ENCODE measurements at places on chromosomes 4 and X.

GRCh38 chr4:53023677-53024299 lies 161.7 kb downstream of the RASL11B start:
- DNase-seq, result no peak

- DNase-seq, result no peak
Measured at GRCh38 chrX:21863241-21863640, 7.5 kb downstream of the YY2 start.

- DNase-seq, result no peak
Measured at GRCh38 chr4:5921981-5922380, 29.1 kb upstream of the CRMP1 start.

DNA sequence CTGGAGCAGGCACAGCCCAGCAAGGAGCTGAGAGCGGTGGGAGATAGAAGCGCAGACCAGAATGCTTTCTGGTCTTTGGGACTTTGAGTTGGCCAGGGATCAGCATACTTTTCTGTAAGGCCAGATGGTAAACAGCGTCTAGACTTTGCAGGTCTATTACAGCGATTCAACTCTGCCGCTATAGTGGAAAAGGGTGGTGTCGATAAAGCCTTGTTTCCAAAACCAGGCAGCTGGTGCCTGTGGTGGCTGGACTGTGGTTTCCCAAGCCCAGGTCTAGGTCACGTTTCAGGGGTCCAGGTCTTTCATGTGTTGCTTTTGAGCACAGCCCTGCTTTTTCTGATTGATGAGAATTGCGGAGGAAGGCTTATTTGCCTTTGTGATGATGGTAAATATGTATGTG lies 40.1 kb downstream of the HTT-AS start:
- no peak for DNase-seq

DNA sequence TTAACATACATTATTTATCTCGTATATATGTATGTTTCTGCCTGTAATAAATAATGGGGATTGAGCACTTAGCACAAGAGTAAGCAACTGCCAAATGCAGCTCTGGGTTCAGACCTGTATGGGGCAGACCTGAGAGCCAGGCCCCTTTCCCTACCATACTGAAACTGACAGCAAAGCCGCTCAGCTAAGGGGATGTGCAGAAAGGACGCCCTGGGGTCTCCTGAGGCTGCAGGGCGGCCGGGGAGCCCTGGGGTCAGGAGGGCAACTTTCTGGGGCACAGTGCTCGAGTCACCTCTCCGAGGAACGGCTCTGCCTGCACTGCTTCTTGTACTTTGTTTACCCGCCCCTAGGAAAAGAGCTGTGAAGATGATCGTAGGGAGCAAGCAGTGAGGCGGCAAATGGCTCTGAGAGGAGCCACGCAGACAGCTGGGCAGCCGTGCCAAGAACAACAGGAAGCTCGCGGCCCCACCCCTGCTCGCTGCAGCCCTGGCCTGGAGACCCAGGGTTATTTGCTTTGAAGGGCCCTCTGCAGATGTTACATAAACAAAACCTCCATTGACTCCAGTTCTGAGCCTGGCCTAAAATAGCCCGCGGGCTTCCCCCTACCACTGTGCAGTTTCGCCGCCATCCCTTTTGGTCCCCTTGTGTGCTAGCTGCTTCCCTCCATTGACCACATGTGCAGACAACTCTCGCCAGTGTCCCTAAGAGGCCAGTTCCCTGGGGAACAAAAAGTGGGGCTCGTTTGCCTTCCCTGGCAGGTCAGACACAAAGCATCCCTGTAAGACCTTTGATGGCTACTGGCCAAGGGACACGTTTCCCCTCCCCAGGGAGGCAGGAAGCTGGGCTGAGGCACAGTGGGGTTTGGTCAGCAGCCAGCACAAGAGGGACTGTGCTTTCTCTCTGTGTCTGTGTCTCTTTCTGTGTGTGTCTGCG lies 111.3 kb upstream of the LNX1 start:
- DNase-seq, result no peak

DNA sequence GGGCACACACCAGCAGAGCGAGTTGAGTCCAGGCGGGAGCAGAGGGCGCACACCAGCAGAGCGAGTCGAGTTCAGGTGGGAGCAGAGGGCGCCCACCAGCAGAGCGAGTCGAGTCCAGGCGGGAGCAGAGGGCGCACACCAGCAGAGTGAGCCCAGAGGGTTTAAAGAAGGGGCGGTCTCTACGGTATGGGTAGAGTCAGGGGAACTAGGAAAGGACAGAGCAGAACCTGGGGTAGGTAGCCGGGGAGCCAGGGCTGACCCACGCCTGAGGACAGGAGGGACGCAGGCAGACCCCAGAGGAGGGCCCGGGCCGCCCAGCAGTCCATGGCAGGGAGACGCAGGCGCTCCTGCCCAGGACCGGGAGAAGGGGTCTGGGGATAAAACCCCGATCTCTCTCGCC lies 22.0 kb upstream of the ADRA2C start:
- DNase-seq, result no peak

GRCh38 chr4:145530662-145531061 lies 49.0 kb downstream of the SMAD1 start:
- DNase-seq, result no peak

GRCh38 chr4:74262522-74262921 lies 45.7 kb upstream of the EPGN start:
- no peak for DNase-seq

DNA sequence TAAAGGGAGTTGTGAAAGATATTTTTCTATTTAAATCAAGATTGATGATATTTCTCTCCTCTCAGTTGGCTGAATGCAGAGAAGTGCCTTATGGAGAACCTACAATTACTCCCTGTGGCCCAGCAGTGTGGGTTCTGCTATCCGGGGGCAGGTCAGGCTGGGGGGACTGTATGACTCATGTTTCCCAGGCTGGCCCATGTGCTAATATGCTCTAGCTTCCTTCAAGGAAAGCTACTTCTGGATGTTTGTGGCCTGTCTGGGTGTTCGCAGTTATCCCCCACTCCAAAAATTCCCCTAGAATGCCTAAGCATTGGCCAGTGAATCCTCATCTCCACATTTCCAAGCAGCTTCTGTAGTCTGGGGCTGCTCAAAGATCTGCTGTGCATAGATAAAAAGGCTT lies 58.9 kb upstream of the SPP1 start:
- no peak for DNase-seq

DNA sequence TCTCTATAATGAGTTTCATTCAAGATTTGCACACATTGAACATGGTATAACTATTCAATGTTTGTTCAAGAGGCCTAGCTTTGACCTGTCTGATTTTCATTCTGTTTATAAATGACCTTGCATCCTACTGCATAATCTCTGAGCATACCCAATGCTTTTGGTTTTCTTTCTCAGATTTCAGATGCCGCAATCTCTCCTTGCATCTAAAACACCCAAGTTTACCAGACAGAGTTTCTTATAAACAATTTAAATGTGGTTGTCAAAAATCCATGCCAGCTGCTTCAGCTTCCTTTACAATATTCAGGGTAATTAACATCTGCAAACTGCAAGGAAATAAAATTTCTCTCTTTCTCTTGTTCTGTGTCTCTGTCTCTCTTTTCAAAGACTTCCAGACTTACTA lies 123.0 kb upstream of the PCDH18 start:
- no peak for DNase-seq

GRCh38 chr4:122652379-122652778 lies 31.5 kb upstream of the IL21 start:
- DNase-seq, result no peak

- no peak for DNase-seq
Measured at GRCh38 chr4:37604461-37604860, 81.7 kb downstream of the RELL1 start.

DNA sequence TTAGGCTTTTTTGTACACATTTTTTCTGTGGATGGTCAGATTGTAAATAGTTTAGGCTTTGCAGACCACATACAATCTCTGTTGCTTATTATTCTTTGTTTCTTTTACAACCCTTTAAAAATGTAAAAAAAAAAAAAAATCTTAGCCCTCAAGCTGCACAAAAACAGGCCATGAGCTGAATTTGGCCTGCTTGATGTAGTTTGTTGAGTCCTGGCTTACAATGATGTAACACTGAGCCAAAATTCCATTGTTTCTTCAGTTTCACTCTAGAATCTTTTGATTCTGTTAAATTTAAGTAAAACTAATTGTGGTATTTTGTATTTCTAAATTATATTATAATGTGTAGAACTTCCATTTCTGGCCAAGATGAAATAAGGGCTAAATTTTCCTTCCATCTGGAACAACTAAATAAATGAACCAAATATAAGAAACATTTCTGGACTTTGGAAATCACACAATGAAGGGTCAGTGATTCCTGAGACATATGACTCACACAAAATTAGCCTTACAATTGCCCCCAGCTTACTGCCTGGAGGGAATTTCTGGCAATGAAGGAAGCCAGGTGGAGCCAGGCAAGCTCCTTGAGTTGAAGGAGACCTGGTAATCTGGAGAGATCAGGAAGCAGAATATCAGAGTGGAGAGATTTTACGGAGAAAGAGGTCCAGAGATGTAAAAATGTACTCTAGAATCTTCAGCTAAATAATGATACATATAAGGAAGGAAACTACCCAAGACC lies 29.8 kb downstream of the IQCM start:
- no peak for DNase-seq

GRCh38 chr4:40844261-40844660 lies 94.5 kb downstream of the NSUN7 start:
- DNase-seq, result no peak

GRCh38 chr4:128161138-128161537 lies 100.0 kb downstream of the LARP1B start:
- no peak for DNase-seq

- DNase-seq, result no peak
Measured at GRCh38 chrX:20718592-20719380, 452.1 kb upstream of the RPS6KA3 start.

- DNase-seq, result no peak
Measured at GRCh38 chr4:106909486-106910188, 126.5 kb downstream of the DKK2 start.

GRCh38 chrX:13852001-13852695 lies 35.3 kb upstream of the GPM6B start:
- no peak for DNase-seq

GRCh38 chr4:126986828-126987227 lies 645.9 kb upstream of the INTU start:
- DNase-seq, result peak; percentile 21

DNA sequence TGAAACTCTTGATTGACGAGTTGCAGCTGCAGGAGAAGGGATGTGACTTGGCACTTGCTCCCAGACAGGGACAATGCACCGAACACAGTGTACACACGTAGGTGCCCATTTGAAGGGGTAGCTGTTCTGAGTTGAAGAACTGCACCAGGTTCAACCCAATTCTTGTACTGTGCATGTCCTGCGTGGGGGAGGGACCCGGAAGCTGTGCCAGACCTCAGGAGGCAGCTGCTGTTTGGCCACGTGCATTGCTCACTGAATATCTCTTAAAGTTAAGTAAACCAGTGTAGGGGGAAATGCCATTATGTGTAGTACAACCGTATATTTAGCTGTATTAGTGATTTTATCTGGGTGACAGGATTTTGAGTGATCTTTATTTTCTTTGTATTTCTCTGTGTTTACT lies 12.0 kb upstream of the RBBP7 start:
- DNase-seq, result no peak

DNA sequence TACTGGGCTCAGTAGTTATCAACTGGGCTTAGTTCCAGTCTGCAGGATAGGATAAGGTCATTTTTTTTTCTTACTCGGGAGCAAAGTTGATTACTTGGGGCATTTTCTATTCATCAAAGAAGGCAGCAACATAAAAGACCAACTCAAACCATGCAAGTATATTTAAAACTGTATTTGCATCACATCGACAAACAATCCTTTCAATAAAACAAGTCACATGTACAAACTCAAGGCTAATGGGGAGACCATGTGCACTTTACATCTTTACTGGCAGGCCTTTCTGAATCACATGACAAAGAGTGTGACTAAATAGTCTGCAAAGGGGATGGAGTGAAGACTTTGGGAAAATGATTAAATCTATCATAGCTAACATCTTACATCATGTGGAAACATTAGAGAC lies 610.4 kb upstream of the BOD1L1 start:
- no peak for DNase-seq

GRCh38 chr4:3293401-3294391 lies 875 bp downstream of the RGS12 start:
- DNase-seq, result no peak

GRCh38 chr4:55445921-55446577 lies 50.3 kb downstream of the TMEM165 start:
- DNase-seq, result peak; percentile 70

GRCh38 chr4:87574996-87575395 lies 33.3 kb upstream of the DSPP start:
- DNase-seq, result no peak

DNA sequence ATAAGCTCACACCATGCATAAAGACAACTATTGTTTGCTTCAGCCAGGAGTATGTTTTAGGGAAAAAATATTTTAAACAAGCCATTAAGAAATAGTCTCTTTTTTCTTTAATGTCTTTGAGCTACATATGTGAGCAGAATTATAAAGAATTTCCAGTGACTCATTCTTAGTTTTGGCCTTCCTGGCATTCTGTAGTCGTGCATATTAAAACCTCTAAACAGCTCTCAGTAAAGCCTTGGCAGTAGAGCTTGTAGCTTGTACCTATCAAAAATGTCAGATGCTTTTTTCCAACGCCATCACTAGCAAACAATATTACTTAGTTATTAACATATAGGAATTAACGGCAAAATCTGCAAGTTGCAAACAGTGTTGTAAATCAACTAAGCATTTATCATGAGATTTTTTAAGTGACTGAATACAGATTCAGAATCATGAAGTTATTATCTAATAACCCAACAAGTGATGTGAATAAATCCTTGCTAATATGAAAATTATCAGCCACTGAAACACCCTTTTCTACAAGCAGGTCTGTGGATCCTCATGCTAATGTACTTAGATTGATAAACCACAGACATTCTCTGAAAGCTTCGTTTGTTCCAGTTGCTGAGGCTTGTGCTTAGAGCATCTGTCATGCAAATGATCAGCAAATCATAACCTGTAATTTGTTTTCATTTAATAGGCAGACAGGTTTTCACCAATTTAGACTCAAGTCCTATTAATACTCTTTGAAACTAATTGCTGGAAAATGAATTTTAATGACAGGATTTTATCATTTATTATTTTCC lies 412.0 kb upstream of the ATOH1 start:
- DNase-seq, result no peak

DNA sequence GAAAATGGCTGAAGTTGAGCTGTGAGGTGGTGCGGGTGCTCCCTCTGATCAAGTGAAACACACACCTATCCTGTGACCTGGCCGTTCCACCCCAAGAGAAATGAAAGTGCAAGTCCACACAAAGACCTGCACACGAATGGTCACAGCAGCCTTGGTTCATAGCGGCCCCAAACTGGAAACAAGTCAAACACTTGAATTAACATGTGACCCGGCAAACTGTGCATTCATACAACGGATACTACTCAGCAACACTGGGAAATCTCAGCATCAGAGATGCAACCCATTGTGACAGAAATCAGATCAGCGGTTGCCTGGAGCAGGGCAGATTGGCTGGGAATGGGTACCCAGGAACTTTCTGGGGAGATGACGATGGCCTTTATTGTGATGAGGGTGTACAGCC lies 7.6 kb downstream of the G6PD start:
- DNase-seq, result no peak

DNA sequence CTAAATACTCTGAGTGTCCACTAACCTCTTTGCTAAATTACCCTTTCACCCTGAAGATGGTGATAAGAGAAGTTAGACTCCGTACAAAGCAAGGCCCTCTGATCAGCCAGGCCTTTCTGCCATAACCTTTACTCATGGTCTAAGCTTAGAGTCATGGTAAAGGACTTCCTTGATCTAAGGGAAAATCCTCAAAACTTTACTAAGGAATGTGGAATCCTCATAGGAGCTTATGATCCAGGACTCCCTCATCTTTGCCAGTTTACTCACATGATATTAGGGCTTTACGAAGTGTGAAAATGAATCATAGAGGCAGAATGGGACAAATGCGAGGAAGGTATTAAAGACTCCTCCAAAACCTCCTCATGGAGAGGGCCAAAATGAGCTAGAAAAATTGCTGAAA lies 7.9 kb upstream of the FAM13A start:
- DNase-seq, result no peak
